Fibroblast of skin of left biceps (primary cell): ENCODE measurements at places on chromosomes 6 and 20.

- DNase-seq = no peak
These were observed 156.6 kb downstream of the KLHL32 start for GRCh38 chr6:97081010-97081590.

DNA sequence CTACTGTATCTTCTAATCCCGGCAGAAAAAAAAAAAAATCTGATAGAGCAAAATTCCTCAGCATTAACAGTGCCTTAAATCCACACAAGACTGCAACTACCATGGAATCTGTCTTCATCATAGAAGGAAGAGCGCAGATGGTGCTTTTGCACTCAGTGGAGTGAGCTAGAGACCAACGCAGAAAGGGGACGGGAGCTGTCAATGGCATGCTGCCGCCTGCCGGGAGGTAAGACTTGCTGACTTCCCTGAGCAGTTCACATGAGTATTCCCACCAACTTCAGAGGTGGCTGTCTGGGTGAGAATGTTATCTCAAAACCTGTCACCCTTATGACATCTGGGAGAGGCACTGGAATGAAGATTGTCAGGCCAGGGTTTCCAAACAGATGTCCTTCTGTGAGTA lies 35.6 kb downstream of the DZANK1 start:
- no peak for DNase-seq

- DNase-seq = peak; percentile 60
These were observed 31.9 kb downstream of the NTSR1 start for GRCh38 chr20:62740286-62741141.

DNA sequence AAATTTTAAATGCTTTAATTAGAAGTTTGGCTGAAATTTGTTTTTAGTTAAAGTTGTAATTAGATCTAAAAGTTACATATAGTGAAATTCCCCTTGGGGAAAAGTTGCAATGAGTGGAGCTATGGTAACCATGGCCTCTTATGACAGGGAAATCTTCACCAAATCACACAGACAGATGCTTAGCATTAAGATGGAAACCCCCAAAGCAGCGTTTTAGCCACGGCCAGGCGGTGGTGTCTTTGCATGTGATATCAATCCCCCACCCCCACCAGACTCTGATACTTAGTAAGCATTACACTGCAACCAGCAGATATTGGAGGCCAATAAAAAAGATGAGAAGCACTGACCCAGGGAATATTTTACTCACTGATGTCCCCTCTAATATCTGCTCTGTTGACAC lies 75.7 kb downstream of the REPS1 start:
- no peak for DNase-seq
